ENCODE measurements at places on chromosomes 13 and 19. TPM values are rescaled to one million over a fixed set of nuclear protein-coding genes. Genes with fewer than 3 reads are reported as not detected.
A peak's percentile ranks its signal among the peaks of the same experiment; 100 is the strongest.

The ZIC2 gene
- polyA plus RNA-seq, result 300 TPM

GRCh38 chr19:5484398-5485285 is 29.4 kb downstream of the ZNRF4 start:
- DNase-seq, result peak; percentile 50

The UNC13A gene
- 12.9 TPM for polyA plus RNA-seq

The GAPDHS gene
- polyA plus RNA-seq, result not detected

GRCh38 chr13:95237310-95237870 is 63.9 kb downstream of the ABCC4 start:
- no peak for DNase-seq

DNA sequence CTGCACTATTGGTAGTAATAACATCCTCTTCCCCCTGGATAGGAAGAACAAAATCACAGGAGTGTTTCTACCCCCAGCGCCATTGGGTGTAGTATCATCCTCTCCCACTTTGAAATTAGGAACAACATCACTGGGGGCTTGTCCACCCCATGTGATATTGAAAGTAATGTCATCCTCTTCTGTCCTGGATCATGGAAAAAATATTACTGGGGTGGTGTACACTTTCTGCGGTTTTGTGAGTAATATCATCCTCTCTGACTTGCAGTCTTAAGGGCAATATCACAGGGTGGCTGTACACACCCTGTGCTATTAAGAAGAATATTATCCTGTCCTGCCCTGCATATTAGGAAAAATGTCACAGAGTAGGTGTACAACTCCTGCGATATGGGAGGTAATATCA is 4.9 kb upstream of the RGCC start:
- no peak for DNase-seq

- DNase-seq, result peak; percentile 96
Measured at GRCh38 chr19:49866933-49867782, at the start of gene PNKP. Gene PNKP, minus strand, starts transcription at chr19:49867576. Its CDS starts 372 bp downstream, at chr19:49867204.

The ODAD3 gene
- polyA plus RNA-seq, result 7.7 TPM

DNA sequence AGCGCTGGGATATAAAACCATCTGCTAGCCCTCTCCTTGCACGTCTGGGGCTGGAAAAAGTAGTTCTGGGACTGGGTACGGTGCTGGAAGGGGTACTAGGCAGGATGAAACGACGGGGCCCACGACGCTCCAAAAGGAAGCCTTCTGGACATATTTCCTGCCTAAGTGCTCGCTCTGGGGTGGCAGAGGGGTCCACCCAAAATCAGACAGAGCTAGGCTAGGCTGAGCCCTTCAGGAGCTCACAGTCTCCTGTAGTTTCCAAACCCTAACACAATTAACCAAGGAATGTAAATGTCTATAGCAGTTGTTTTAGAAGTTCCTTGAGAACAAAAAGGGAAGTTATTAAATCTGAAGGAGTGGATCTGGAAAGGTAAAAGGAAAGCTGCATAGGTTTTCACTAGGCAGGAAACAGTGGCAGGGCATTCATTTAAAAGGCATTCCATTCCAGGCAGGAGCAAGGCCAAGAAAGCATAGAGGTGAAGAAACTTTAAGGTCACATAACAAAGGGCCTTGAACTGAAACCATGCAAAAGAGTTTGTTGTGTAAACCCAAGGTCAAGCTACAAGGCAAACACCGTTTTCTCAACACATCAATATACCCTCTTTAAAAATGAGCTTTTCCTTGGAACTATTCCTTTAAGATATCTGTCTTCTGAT is 634 bp upstream of the DIAPH3 start:
- DNase-seq, result no peak

The ZNF382 gene
- polyA plus RNA-seq, result 0.83 TPM

DNA sequence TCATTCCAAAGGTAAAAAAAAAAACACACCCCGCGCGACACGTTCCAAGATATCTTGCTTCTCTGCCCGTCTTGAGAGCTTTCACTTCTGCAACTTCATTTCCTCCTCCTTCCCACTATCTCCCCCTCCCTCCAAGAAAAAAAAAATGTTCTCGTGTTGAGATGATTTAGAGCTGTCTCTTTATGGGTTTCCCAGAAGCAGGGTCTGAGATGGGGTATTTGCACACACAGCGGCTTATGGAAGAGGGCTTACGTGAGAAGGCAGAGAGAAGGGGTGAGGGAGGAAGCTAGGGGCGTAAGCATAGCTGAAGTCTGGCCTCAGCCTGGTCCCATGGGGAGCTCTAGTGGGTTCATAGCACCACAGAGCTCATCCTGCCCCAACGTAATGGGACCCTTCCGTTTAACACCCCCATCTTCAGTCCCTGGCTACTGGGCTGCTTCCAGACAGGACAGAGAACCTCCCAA is 31.3 kb upstream of the USE1 start:
- DNase-seq, result no peak

DNA sequence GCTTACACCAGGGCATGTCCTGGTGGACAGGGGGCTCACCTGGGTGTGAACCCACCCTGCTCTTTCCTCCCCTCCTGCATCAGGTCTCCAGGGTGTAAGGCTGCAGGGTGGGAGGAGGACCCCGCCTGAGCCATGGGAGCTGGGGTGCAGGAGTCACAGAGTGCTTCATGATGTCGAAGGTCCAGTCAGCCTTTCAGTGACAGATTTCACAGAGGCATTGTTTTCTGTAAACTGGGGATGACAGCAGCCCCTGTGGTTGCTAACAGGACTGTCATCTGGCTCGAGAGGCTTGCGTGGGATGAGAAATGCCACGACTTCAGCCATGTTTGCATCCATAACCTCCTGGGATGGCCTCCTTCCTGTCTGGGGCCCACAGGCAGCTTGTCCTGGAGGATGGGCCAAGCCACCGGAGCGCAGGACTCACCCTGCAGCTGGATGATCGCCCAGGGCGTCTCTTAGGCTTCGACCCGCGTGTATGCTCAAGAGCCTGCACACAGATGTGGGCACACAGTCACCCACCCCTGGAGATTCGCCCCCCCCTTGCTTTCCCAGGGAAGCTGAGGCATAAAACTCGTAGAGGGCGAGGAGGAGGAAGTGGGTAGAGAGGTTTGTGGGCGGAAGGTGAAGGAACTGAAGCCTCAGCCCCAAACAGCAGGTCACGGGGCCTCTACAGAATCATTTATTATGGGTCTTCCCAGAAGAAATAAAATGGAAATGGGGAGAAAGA is 4.9 kb downstream of the NANOS3 start:
- DNase-seq, result no peak

GRCh38 chr19:18588611-18589379 is at the start of gene REX1BD:
Gene REX1BD, plus strand, starts transcription at chr19:18588798. Its CDS starts 4 bp downstream, at chr19:18588802.
- peak; percentile 91 for DNase-seq

The ADAMTSL5 gene
- polyA plus RNA-seq, result 0.49 TPM

The ZNF208 gene
- 1.2 TPM for polyA plus RNA-seq

All from brain (organoid and tissue), 16 donors.